NCI-H187 treated with DMSO at 0.1 percent for 48 hours (cell line): ENCODE measurements at places on chromosomes 1 and 21.

DNA sequence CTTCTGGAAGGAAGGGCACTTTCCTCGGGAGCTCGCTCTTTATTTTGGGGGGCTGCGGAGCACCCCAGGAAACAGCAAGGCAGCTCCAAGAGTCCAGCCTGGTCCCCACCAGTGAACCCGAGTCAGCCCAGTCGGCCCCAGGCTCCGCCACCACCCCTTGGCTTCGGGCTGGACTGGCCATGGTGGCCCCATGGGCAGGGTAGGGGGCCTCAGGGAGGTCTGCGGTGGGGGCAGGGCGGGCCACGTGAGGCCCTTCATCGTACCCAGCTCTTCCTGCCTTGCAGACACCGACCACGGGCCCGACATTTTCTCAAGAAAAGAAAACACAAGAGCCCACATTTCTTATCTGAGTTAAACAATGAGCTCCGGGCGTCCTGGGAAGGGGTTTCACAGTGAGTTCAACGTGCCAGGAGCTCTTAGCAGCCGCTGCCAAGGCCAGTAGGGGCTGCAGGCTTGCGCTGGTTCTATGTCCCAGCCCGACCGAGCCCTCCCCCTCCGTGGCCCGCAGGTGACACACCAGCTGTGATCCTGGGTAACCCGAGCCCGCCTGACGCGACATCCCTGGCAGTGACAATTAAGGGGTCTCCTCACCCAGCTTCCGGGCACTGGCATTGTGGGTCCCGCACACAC, 66.2 kb downstream of the PRDM16 start:
- no peak for DNase-seq

GRCh38 chr1:66519992-66520391, 14.0 kb upstream of the SGIP1 start:
- no peak for DNase-seq

GRCh38 chr1:103561643-103562395, 9.6 kb upstream of the AMY2B start:
- no peak for DNase-seq

GRCh38 chr21:27425574-27425973, 458.7 kb upstream of the ADAMTS5 start:
- DNase-seq: no peak

- no peak for DNase-seq
Measured at GRCh38 chr21:23217597-23217996, 2219.4 kb downstream of the NCAM2 start.
